ENCODE measurements at places on chromosomes 3 and 15. TPM values are rescaled to one million over a fixed set of nuclear protein-coding genes. Genes with fewer than 3 reads are reported as not detected.
A peak's percentile ranks its signal among the peaks of the same experiment; 100 is the strongest.

DNA sequence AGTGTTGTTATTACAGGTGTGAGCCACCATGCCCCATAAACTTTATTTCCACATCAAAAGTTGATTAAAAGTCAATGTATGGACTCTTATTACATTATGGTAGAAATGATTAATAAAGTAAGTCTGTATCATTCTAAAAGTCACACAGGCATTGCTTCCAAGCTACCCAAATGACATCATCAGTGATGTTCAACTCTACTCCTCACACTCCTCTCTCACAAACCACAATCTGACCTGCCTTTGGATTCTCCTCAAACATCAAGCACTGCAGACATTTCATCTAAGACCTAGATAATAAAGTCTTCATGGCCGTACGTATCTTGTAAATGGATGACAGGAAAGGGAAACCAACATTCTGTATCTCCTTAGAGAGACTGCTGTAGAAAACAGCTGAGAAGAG, 68.0 kb downstream of the SMARCC1 start:
- peaks cover 26% of the 10 kb centered on the region for H3K36me3 ChIP-seq
- H3K4me3 ChIP-seq, result no peak overlapping the region

- H3K27me3 ChIP-seq, result no peaks in the 10 kb centered on the region
- H3K4me1 ChIP-seq, result no peaks in the 10 kb centered on the region
- H3K27ac ChIP-seq, result no peak overlapping the region
- no peak overlapping the region for H3K4me3 ChIP-seq
These were observed 7.0 kb upstream of the C15orf40 start for GRCh38 chr15:83018436-83018835.

FRMD5 gene
- 1.5 TPM for total RNA-seq

- no peak overlapping the region for H3K4me3 ChIP-seq
- H3K36me3 ChIP-seq, result no peaks in the 10 kb centered on the region
- peaks cover 8% of the 10 kb centered on the region for H3K4me1 ChIP-seq
- no peak for DNase-seq
- no peak overlapping the region for H3K27ac ChIP-seq
These were observed 39.4 kb downstream of the AGTR1 start for GRCh38 chr3:148737104-148737530.

CLDN16 gene
- not detected for total RNA-seq

KCNMB2 gene
- total RNA-seq, result 0.27 TPM

- H3K4me3 ChIP-seq, result peak within 1 kb of the TSS; percentile 99
- peak; percentile 99 for DNase-seq
- H3K27me3 ChIP-seq, result peaks cover 3% of the 10 kb centered on the region
- H3K4me1 ChIP-seq, result peaks cover 11% of the 10 kb centered on the region
These were observed at the start of gene MLF1 for GRCh38 chr3:158570999-158571702. Gene MLF1 (plus strand): TSS chr3:158571194. CDS start chr3:158571301, 107 bp downstream.

DNA sequence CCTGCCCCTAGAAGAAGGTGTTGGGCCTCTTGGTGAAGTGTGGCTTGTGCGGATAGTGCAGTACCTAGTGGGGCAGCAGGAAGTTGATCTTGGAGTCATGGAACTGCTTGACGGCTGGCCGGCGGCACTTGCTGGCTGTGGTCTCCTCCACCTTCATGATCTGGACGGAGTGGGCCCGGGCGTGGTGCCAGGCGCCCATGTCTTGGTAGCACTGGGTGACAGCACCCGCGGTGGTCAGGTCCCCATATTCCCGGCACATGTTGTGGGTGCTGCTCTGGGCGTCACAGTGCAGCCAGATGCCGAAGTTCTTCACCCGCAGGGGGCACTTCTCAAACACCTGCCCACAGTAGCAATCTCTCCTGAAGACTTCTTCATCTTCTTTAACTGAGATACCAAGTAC, 30.7 kb downstream of the EXOG start:
- DNase-seq, result no peak
- no peaks in the 10 kb centered on the region for H3K4me1 ChIP-seq
- H3K27ac ChIP-seq, result no peak overlapping the region
- no peak overlapping the region for H3K4me3 ChIP-seq
- no peaks in the 10 kb centered on the region for H3K27me3 ChIP-seq
- peaks cover 32% of the 10 kb centered on the region for H3K36me3 ChIP-seq

- no peaks in the 10 kb centered on the region for H3K36me3 ChIP-seq
- peaks cover 21% of the 10 kb centered on the region for H3K27me3 ChIP-seq
- DNase-seq, result no peak
- H3K4me3 ChIP-seq, result no peak overlapping the region
These were observed 60.9 kb downstream of the MORC1 start for GRCh38 chr3:109057056-109057455.

- DNase-seq, result no peak
- H3K27ac ChIP-seq, result no peak overlapping the region
- no peaks in the 10 kb centered on the region for H3K4me1 ChIP-seq
- no peaks in the 10 kb centered on the region for H3K27me3 ChIP-seq
- H3K36me3 ChIP-seq, result no peaks in the 10 kb centered on the region
These were observed 587.4 kb upstream of the SGO1 start for GRCh38 chr3:20773320-20773984.

DNA sequence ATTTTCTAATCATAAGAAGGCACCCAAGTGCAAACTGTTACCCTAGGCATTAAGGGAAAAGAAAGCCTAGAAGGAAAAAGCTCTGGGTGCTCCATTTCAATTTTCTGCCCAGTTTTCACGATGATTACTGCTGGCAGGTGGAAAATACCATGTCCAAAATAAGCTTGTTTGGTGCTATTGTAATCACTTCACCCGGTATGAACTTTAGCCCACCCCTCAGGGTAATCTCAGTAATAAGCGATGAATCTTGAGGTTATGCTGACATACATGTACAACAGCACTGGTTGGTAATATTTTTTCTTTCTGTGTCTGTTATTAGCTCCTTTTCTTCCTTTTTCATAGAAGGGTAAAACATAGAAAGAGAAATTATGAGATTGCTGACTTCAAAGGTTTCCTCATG, 88.6 kb upstream of the MEX3B start:
- no peak overlapping the region for H3K4me3 ChIP-seq
- H3K27ac ChIP-seq, result no peak overlapping the region
- peaks cover 80% of the 10 kb centered on the region for H3K4me1 ChIP-seq
- no peak for DNase-seq
- H3K36me3 ChIP-seq, result peaks cover 6% of the 10 kb centered on the region
- H3K27me3 ChIP-seq, result no peaks in the 10 kb centered on the region

GRCh38 chr3:186070996-186071395, 37.9 kb downstream of the ETV5 start:
- peaks cover 21% of the 10 kb centered on the region for H3K36me3 ChIP-seq
- no peak for DNase-seq
- no peak overlapping the region for H3K4me3 ChIP-seq
- no peaks in the 10 kb centered on the region for H3K27me3 ChIP-seq
- H3K27ac ChIP-seq, result no peak overlapping the region
- H3K4me1 ChIP-seq, result no peaks in the 10 kb centered on the region

- peak overlapping the region; percentile 64 for H3K4me3 ChIP-seq
- peaks cover 31% of the 10 kb centered on the region for H3K27me3 ChIP-seq
- DNase-seq, result no peak
- H3K36me3 ChIP-seq, result no peaks in the 10 kb centered on the region
These were observed 186.7 kb downstream of the NLGN1 start for GRCh38 chr3:173584093-173584837.

- H3K4me3 ChIP-seq, result no peak overlapping the region
- H3K36me3 ChIP-seq, result peaks cover 3% of the 10 kb centered on the region
- H3K27ac ChIP-seq, result no peak overlapping the region
- no peaks in the 10 kb centered on the region for H3K27me3 ChIP-seq
- H3K4me1 ChIP-seq, result peaks cover 5% of the 10 kb centered on the region
These were observed 65.0 kb downstream of the CLDN11 start for GRCh38 chr3:170483485-170484262.

DNA sequence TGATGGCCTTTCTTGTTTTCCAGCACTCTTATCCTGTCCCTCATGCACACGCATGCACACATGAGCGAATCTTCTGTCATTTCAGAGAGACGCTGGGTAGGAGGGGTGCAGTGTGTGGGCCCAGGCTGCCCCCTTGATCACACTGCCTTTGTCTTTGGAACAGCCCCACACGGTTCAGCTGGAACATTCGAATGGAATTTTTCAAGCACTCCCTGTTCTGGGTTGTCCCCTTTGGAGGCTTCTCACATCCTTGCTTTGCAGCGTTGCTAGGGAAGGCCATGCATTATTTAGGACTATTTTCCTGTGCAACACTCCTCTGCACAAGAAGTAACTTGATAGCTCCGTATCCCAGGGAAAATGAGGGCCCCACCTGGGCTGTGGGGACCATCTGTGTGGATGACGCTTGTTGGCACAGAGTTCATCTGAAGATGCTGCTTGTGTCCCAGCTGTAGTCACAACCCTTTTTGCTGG, 78.4 kb downstream of the SPSB4 start:
- no peak for DNase-seq
- H3K4me1 ChIP-seq, result no peaks in the 10 kb centered on the region
- no peak overlapping the region for H3K4me3 ChIP-seq
- H3K27ac ChIP-seq, result no peak overlapping the region
- peaks cover 5% of the 10 kb centered on the region for H3K36me3 ChIP-seq

GRCh38 chr3:173078525-173078924, 62.5 kb downstream of the SPATA16 start:
- H3K27me3 ChIP-seq, result peaks cover 9% of the 10 kb centered on the region
- no peak overlapping the region for H3K27ac ChIP-seq
- H3K4me3 ChIP-seq, result no peak overlapping the region

DNA sequence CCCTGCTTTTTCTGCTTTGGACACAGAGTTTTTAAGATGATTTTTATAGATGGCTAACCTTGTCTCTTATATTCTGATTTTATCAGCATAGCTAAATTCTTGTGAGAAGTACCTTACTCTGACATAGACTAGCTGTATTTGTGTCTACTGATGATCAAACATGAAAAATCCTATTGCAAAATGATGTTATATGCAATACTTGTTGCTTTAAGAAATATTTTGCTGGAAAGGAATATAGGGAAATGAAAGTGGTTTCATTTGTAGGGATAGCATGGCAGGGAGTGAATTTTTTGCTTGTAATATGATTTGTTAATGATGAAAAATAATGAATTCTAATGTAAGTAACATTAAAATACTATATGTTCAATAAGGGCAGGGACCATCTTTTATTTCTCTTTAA, 35.9 kb downstream of the CFAP91 start:
- H3K4me3 ChIP-seq, result no peak overlapping the region
- H3K27ac ChIP-seq, result no peak overlapping the region
- no peaks in the 10 kb centered on the region for H3K27me3 ChIP-seq
- no peaks in the 10 kb centered on the region for H3K4me1 ChIP-seq

PSTPIP1 gene
- total RNA-seq, result not detected

DNA sequence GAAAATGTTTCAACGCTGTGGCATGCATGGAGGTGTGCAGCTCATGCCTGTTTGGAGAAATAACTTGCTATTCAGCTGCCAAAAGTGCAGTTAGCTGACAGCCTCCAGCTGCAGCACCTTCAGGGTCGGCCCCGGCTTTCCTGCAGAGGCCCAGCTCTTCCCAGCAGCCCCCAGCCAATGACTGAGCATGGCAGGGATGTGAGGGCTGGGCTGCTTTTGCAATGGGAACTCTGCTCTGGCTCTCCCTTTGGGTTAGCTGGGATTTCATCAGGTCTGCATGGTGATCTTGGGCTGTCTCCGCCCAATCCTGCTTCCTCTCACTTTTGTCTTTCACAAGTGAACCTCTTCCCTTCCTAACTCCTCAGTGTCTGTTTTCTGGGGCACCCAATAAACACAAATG, 396.6 kb downstream of the EPHB1 start:
- H3K27me3 ChIP-seq, result no peaks in the 10 kb centered on the region
- no peak overlapping the region for H3K4me3 ChIP-seq
- DNase-seq, result no peak
- H3K27ac ChIP-seq, result no peak overlapping the region
- no peaks in the 10 kb centered on the region for H3K36me3 ChIP-seq

DNA sequence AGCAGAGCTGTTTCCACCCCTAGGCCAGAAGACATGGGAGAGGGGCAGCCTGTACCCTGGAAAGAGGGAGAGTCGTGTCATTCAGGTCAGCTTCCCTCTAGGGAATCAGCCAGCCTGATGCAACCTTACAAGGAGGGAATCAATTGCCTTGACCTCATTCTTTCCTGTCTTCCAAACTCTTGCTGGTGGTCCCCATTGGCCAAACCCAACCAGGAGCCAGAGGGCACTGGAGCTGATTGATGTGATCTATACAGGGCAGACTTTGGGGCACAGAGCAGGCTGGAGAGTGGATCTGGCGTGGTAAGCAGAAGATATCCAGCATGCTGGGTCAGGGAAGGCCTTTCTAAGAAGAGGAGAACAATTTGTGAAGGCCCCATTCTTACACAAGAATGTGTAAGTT, 19.1 kb upstream of the MAGEF1 start:
- peaks cover 3% of the 10 kb centered on the region for H3K36me3 ChIP-seq
- no peak for DNase-seq
- H3K27ac ChIP-seq, result no peak overlapping the region
- peaks cover 6% of the 10 kb centered on the region for H3K27me3 ChIP-seq
- no peak overlapping the region for H3K4me3 ChIP-seq
- H3K4me1 ChIP-seq, result peaks cover 5% of the 10 kb centered on the region

- DNase-seq, result no peak
These were observed 36.3 kb downstream of the CHST14 start for GRCh38 chr15:40506964-40507571.

GRCh38 chr3:134132961-134133360, 103.2 kb upstream of the SLCO2A1 start:
- DNase-seq, result no peak
- H3K27me3 ChIP-seq, result no peaks in the 10 kb centered on the region
- no peak overlapping the region for H3K27ac ChIP-seq
- no peak overlapping the region for H3K4me3 ChIP-seq

DNA sequence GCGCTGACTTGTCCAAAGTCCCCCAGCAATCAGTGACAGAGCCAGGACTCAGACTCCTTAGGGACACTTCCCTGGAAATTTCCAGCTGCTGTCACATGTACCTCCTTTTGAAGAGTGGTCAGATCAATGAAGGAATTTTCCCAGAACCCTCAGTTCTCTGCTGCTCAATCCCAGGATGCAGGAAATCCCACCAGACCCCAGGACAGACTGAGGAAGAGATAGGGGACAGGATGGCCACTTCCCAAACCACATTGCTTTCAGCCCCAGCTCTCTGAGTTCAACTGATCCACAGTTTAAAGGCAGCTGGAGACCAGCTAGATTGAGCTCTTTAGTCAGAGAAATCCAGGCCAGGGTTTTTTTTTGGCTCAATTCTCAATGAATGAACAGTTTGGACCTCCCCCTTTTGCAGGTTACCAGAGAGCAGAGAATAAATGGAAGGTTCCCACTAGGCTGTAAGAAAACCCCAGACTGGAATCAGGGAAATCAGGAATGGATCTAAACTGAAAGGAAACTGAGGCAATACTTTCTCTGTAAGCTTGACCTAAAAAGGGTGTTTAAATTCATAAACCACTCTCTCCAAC, 1.5 kb downstream of the CYP1A1 start:
- no peaks in the 10 kb centered on the region for H3K27me3 ChIP-seq
- DNase-seq, result no peak
- H3K4me1 ChIP-seq, result peaks cover 20% of the 10 kb centered on the region
- H3K4me3 ChIP-seq, result no peak overlapping the region
- no peak overlapping the region for H3K27ac ChIP-seq

GRCh38 chr3:43288850-43289249, 2.5 kb downstream of the SNRK start:
- H3K27ac ChIP-seq, result peak overlapping the region; percentile 74
- H3K27me3 ChIP-seq, result peaks cover 3% of the 10 kb centered on the region
- peaks cover 55% of the 10 kb centered on the region for H3K4me1 ChIP-seq
- DNase-seq, result no peak

- H3K36me3 ChIP-seq, result no peaks in the 10 kb centered on the region
- no peak overlapping the region for H3K27ac ChIP-seq
- H3K4me3 ChIP-seq, result no peak overlapping the region
- DNase-seq, result no peak
- peaks cover 7% of the 10 kb centered on the region for H3K27me3 ChIP-seq
These were observed 71.5 kb downstream of the STAC start for GRCh38 chr3:36451816-36452215.

Data from chondrocyte (in vitro differentiated cells).